ENCODE measurements at places on chromosomes 12 and 14.

DNA sequence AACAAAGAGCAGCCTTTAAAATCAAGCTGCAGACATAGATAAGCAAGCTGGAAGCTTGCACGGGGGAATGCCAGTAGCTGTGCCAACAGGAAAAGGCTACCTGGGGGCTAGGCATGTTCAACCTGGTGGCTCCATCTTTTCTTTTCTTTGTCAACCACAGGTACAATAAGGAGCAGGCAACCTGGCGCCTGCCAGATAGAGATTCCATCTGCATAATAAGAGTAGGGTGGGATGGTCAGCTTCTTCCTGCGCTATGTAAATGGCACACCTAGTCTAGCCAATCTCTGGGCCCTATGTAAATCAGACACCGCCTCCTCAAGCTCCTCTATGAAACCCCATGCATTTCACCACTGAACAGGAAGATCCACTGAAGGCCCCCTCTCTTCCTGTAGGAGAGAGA is 87.4 kb upstream of the PKP2 start:
- DNase-seq = no peak

DNA sequence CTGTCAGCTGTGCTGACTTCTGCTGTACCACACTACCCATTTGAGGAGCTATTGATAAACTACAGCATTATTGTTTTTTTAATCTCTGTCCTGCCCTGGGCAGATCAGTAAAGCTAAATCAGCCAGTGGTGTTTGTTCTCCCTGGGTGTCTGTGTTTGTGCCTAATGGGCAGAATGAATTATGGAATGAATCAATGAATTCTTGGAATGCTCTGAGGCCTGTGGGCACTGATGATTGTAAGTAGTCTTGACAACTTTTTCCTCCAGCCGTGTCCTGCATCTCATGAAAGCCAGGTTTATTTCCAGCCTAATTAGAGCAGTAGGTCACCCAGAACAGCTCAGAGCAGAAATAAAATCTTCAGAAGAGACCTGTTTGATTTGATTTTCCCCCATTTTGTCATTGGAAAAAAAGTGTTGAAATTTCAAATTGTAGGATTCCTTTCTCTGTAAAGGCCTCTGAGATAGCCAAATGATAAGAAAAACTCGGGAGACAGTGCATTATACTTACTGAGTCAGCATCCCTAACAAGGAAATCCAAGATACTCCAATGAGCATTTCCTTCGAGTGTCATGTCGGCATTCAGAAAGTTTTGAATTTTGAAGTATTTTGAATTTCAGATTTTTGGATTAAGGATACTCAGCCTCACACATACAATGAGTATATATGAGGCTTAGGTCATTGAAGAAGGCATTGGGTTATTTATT is 19.4 kb upstream of the EVL start:
- DNase-seq = no peak

DNA sequence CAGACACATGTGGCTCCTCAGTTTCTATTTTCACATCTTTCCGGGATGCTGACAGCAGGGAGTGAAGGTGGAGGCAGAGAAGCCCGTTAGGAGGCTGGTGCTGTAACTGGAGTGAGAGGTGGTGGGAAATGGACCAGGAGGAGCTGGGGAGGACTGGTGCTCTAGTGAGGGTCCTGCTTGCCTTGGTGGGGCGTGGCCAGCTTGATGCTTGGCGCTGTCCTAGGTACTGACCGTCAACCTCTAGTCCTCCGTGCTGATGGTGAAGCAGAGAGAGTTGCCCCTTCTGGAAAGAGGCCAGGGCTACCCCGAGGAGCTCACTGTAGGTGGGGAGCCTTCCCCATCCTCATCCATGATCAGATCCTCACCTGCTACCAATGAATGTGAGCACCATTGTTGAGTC is 1.4 kb downstream of the TRMT61A start:
- DNase-seq = peak; percentile 47

DNA sequence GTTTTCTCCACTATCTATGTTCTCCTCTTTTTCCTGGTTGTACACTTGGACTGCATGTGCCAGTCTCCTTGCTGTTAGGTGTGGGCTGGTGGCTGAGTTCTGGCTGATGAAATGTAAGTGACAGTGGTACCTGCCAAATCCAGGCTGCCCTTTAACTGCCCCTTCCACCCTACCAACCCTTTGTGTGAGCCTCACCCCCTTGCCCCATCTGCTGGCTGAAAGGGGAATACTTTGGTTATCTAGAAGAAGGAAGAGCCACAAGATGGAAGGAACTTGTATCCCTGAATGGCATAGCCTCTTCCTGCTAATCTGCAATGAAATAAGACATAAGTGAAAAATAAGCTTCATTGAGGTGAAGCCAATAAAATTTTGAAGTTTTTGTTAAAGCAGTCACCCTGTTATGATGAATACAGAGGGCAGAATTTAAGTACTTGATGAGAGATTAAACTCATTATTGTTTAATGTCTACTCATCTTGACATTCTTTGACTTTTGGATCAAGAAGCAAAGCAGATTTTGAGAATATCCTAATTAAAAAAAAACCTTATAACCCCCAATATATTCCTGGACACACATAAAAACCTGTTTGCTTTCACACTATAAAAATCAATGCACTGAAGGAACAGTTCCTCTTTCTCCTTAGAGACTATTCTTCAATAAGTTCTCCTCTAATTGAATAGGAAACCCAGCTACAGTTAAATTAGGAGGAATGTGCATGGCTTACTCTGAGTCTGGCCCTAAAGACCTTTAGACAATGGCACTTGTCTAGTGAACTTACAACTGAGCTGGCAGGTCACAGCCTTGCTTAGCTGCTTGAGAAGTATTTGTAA is 262.6 kb upstream of the BTG1 start:
- peak; percentile 54 for DNase-seq

- no peak for DNase-seq
Observed at GRCh38 chr14:33836900-33837577, 113.8 kb downstream of the EGLN3 start.

GRCh38 chr12:131640525-131640924 is 70.4 kb upstream of the SFSWAP start:
- DNase-seq = no peak
